ENCODE measurements at places on chromosomes 12 and 14.

- DNase-seq = no peak
Measured at GRCh38 chr14:88140874-88141273, 135.9 kb downstream of the GPR65 start.

DNA sequence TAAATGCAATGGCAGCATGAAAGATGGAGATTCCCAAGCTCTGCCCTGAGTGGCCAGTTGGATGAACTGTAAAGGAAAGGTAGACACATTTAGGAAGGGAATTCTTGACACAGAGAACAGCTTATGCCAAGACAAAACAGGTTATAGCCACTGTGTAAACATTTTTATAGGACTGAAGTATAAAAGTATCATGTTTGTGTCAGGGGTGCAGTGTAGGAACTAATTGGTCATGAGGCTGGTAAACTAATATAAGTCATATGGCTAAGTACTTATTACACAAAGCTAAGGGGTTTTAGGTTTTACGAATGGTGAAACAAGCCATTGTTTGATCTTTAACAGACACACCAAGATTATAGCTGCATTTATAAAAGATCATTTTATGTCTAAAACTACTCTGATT lies 207.7 kb upstream of the SLC16A7 start:
- DNase-seq = no peak

DNA sequence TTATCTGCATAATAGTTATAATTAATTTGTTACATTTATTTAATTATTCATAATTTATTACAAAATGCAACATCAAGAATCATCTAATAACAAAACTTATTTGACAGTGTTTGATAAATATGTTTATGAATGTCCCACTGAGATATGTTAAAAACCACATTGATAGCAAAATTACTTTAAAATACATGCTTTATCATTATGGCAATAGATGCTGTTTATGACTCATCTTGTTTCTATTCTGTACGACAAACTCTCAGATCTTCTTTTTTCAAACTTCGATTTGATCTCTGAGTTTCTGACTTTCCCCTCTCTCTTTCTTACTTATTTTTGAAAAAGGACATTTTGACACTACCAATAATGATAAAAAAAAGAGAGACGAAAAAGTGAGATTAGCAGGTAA lies 56.8 kb upstream of the LRRK2 start:
- no peak for DNase-seq

DNA sequence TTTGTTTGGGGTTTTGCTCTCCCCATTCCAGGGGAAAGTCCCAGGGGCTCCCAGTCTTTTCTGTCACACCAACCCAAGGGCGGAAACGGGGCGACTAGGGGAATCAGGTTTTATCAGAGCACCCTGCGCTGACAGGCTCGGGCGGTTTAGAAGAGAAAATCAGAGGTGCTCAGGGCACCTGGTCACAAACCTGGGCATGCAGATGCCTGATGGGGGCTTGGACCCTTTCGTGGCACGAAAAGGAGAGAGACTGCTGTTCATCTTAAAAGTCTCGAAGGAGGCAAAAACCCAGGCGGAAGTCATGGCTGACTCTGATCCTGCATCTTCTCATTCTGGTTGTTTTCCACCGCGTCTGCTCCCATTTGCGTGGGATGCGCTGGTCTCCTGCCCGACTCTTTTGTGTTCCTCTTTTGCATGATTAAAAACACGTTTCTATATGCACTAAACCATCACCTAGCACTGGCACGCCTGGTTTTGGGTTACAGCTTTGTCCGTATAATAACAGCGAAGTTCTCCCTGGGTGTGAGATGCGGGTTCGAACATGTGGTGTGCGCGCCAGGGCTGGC lies 13.2 kb downstream of the OTX2 start:
- no peak for DNase-seq

DNA sequence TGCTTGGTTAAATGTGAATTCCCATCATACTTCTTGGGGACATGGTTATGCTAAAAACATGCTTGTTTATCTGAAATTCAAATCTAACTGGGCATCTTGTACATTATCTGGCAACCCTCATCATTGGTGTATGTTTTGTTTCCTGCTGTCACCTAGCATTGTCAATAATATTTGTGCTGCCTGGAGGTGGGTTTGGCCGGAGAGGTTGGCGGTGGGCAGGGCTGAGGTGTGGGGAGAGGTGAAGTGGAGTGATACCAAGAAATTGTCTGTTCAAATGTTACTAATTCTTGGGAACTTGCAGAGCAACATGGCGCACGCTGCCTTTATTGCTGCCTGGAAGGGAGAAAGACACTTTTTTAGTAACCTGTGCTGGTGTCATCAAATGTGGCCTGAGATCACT lies 280.5 kb downstream of the VRK1 start:
- no peak for DNase-seq

- no peak for DNase-seq
Measured at GRCh38 chr12:120630104-120630892, 10.1 kb upstream of the CABP1 start.

- DNase-seq = no peak
Measured at GRCh38 chr12:114955414-114956014, 271.5 kb upstream of the TBX3 start.

DNA sequence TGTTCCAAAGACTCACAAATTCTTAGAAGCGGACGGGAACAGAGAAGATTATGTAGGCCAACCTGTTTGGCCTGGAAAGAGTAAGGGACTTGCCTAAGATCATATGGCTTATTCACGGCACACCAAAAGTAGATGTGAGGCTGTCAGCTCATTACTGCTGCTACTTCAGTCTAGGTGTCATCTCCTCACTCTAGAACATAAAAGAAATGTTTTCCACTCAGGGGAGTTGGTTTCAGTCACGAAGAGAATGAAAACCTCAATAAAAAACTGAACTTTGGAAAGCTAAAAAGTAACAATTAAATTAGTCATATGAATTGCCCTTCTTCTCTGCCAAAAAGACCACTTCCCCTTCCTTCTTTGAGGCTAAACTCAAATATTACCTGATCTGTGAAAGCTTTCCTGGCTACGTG lies 658 bp upstream of the CEP128 start:
- DNase-seq = no peak

DNA sequence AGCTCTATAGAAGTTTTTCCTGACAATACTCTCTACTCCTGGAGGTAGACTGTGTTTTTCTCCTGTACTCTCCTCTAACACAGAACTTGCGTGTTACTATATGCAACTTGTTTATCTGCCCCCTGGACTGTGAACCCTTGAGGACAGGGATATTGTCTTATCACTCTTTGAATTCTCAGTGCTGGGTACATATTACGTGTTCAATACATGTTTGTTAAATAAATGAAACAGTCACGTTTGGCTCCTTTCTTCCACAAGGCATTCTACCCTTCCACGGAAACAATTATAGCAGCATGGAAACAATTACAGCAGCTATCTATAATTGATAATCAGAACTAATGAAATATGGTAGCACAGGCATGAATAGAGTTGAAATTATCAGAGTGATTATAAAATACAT lies 50.7 kb downstream of the CRADD start:
- no peak for DNase-seq

DNA sequence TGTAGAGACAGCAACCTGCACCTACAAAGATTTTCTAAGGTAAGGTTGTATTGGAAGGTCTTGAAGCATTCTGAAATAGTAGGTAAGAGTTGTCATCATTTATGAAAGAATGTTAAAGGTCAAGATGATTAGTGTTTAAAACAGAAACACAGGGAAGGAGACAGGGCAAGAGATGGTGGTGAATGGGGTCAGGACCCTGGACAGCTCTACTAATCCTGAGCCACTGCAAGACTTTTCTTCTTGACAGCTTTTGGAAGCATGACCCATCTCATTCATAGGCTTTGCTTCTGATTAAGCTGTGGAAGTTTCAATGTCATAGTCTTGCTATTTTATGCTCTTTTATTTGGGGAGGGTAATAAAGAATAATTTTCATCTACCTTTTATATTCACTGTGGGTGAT lies 75.5 kb upstream of the CAND1 start:
- no peak for DNase-seq

- no peak for DNase-seq
Measured at GRCh38 chr14:47590767-47591495, 84.5 kb downstream of the MDGA2 start.

- DNase-seq = no peak
Measured at GRCh38 chr14:60350366-60350720, 101.3 kb downstream of the PPM1A start.

Measured in NCI-H2107 (cell line).